ENCODE measurements at places on chromosomes 6 and 20.

GRCh38 chr6:117389227-117390057 lies 36.3 kb downstream of the ROS1 start:
- no peak for DNase-seq

DNA sequence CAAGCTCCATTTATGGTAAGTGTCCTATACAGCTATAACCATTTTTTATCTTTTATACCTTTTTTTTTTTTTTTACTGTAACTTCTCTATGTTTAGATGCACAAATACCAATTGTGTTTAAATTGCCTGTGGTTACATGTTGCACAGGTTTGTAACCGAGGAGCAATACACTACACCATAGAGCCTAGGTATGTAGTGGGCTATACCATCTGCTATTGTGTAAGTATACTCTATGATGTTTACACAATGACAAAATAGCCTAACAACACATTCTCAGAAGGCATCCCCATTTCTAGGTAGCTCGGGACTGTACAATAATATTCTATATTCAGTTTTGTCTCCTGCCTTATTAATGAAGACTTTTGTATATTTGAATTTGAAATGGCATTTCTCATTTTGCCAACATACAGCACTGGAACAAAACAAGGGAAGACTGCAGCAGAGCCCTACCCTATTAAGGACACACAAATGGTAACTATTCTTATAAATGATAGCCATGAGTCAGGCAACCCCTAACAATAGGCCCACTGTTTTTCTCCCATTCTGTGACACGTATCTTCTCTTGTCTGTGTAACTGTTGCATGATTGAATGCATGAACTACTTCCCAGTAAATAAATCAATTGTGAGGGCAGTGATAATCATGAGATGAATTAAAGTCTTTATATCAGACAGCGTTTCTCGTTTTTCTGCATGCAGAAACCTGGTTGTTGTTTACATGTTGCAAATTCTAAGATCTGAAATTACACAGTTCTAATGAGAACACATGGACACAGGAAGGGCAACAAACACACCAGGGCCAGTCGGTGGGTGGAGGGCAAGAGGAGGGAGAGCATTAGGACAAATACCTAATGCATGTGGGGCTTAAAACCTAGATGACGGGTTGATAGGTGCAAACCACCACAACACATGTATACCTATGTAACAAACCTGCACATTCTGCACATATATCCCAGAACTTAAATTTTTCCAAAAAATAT lies 173.9 kb downstream of the EPM2A start:
- DNase-seq: no peak

DNA sequence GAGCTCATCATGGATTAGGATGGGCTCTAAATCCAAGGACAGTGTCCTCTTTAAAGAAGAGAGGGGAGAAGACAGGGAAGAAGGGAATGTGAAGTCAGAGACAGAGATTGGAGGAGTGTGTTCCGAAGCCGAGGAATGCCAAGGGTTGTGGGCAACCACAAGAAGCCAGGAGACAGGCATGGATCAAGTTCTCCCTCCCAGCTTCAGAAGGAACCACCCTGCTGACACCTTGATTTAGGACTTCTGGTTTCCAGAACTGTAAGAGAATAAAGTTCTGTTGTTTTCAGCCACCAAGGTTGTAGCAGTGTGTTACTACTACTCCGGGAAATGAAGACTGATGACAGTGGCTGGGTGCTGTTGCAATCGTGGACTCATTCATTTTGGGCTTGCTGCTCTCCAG lies 120.1 kb downstream of the RPS12 start:
- no peak for DNase-seq

GRCh38 chr6:90356012-90356421 lies 59.4 kb upstream of the BACH2 start:
- no peak for DNase-seq

DNA sequence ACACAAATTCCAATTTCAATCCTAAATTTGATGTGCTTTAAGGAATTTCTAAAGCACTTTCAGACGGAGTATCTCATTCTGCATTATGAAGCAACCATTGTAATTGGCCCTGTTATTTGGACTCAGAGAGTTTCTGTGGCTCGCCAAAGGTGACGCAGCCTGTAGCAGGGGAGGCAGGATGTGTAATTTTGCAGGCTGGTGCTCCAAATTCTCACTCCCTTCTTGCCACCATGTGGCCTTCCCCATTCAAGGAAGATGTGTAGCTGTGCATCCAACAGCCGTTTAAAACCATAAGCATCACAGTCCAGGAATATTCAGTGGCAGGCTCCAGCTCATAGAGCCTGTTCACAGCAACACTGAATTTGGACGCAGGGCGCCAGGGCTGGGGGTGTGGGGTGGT lies 45.8 kb downstream of the AGPAT4 start:
- DNase-seq: peak; percentile 51
